ENCODE measurements at places on chromosomes 5 and 9.

- no peak for DNase-seq
These were observed 243.5 kb downstream of the MAT2B start for GRCh38 chr5:163748934-163749333.

DNA sequence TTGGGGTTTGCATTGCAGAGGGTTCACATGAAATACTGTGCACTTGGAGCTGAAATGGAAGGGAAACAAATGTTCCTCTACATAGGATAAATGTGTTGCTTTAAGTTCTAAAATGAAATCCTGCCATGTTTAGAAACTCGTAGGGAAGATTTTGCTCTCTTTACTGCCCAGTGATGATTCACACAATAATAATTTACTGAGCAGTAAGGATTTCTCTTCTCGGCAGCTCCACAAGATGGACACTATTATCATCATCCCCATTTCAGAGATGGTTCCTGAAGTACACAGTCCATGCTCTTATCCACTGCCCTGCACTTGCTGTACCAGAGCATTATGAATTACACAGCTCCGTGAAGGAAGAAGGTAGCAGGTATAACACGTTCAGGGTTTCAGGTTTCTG lies 4.1 kb downstream of the HACD4 start:
- DNase-seq, result no peak

- no peak for DNase-seq
These were observed 43.2 kb downstream of the PTGES start for GRCh38 chr9:129709438-129710168.

DNA sequence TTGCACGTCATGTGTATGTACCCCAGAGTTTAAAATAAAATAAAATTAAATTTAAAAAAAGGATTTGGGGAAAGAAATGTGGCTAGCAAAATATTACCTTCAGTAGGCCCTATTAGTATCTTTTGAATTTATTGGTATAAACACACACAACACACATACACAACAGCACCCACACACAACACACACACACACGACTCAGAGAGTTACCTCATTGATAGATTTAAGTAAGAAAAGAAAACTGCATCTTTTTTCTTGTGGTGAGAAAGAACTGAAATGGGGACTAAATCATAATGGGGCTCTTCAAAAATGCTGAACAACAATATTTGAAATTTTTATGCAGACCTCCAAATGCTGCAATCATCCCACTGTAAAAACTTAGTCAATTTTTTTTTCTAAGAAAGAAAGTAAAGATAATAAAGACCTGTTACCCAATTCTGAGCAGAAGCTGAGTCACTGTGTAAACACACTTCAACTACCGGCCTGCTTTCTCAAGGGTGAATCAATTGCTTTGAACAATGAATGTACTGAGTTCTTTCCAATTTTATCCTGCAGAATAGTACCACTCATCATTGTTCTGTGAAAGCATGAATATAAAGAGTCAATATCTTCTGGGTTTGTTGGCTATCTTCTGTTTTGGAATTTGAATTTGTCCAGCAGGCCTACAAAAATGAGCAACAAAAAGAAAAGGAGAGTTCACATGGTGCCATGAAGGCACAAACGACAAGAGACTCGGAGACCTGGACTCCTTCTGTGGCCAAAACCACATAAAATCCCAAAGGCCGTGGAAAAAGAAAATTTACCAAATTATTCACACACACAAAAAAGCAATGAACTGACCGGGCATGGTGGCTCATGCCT lies 57.9 kb upstream of the CCNG1 start:
- DNase-seq, result no peak

GRCh38 chr5:127367946-127368465 lies 77.4 kb downstream of the MEGF10 start:
- DNase-seq, result no peak

GRCh38 chr9:124228516-124228915 lies 29.2 kb upstream of the NEK6 start:
- DNase-seq, result no peak

GRCh38 chr5:91269198-91269597 lies 113.9 kb downstream of the ARRDC3 start:
- no peak for DNase-seq

- no peak for DNase-seq
These were observed 12.6 kb upstream of the FYB1 start for GRCh38 chr5:39231705-39232525.

DNA sequence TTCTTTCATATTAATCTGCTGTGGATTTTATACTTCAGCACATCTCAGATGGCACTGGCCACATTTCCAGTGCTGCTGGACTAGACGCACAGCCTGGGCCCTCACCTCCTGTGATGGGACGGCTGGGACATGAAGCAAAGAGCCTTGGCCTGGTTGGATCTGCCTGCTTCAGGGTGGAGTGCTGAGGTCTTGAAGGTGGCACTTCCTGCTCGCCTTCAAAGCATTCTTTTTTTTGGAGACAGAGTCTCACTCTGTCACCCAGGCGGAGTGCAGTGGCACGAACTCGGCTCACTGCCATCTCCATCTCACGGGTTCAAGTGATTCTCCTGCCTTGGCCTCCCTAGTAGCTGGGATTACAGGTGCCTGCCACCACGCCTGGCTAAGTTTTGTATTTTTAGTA lies 73.1 kb downstream of the RAPGEF1 start:
- DNase-seq, result no peak

- no peak for DNase-seq
These were observed 460.7 kb downstream of the ZNF608 start for GRCh38 chr5:124285733-124286132.

DNA sequence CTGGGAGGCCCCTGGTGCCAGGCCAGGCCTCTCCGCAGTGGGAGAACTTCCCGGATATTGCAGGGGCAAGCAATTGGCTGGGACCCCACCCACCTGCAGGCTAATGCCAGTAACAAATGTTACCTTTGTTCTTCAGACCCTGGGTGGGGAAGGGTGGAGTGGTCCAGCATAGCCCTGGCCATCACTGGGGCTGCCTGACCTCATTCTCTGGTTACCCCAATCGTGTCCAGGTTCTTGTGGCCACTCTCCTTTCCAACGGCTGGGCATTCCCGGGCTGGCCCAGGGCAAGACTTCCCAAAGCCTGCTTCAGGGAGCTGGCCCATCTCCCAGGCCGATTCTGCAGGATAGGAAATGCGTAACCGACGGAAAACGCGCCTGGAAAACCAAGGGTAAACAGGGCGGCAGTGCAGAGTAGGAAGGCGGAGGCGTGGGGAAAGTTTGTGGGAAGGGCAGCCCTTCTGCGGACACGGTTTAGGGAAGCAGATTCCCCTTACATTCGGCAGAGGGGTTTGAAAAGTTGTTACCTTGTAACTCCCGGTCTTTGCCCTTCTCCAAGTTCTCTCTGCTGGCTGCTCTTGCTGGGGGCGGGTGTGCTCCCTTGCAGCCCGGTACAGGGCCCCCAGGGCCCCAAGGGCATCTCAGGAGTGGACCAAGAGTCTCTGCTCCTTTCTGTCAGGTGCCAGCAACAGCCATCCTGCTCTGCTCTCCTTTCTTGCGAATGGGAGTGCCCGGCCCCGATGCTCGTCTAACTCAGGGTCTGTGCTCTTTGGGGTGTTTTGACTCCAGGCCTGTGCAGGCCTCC lies 3.5 kb downstream of the NRARP start:
- no peak for DNase-seq

GRCh38 chr9:7439355-7439995 lies 360.1 kb downstream of the DMAC1 start:
- DNase-seq, result no peak

DNA sequence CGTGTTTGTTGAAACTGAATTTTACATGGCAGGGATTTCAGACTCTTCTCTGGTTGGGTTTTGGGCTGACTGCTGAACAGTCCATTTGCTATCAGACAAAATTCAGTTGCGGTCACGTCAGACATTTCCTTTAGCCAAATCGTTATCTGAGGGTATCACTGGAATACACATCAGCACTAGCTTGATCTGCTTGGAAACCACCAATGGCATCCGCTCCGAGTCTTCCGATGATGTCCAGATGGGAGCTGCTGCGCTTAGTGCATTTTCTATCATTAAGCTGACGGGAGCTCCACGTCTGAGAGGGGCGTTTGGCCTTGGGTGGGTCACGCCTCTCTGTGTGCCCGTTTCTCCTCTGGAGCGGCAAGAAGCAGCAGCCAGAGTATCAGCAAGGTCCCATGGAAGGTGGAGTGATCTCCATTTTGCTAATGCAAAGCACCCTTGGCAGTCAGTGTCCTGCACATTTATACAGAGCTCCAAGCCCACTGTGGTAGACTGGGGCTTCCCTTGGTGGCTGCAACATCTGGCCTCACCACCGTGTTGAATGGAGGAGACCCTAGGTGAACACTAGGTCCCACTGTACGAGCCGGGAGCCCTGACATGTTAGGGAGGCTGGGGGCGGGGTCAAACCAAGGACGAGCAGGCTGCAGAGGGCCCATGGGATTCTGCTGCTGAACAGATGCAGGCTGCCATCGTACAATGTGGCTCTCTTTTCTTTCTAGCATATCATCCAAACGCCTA lies 134.6 kb upstream of the PHYKPL start:
- DNase-seq, result no peak

- no peak for DNase-seq
These were observed 12.2 kb downstream of the ABCA1 start for GRCh38 chr9:104915753-104916152.

GRCh38 chr9:135718616-135719015 lies 16.6 kb downstream of the KCNT1 start:
- no peak for DNase-seq

DNA sequence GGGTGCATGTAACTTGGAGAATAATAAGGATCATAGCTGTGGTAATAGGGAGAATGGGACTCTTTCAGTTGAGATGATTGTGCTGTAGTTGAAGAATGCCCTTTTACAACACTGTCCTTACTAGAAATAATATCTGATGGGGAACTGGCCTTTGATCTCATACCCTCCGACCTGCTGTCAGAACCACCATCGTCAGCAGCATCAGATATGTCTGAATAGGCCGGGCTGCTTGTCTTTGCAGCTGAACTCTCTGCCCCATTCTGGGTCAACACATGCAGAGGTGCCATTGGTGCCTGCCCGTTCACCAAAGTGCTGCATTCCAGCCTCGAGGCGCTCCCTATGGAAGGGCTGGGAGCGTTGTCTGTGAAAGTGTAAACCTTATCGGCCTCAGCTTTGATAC lies 99.1 kb downstream of the ZNF608 start:
- DNase-seq, result no peak

- no peak for DNase-seq
These were observed 41.8 kb downstream of the FBXO10 start for GRCh38 chr9:37534412-37534811.

- DNase-seq, result no peak
These were observed 10.3 kb upstream of the ABL1 start for GRCh38 chr9:130824643-130825350.

DNA sequence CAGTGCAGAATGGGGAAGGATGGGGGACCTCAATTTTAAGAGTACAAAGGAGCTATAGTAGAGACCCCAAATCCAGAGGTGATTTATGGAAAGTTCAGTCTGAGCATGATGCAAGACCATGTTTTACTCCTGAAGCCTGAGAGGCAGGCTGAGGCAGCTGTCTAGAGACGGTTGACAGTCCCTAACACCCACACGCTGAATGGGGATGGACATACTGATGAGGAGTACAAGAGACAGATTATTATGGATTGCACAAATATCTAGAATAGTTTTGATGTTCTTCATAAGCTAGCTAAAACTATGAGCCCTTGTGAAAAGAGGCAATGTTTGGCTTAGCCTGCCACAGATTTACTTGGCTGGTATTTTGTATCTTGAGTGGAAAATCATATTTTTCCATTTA lies 64.5 kb downstream of the PRR16 start:
- DNase-seq, result no peak

DNA sequence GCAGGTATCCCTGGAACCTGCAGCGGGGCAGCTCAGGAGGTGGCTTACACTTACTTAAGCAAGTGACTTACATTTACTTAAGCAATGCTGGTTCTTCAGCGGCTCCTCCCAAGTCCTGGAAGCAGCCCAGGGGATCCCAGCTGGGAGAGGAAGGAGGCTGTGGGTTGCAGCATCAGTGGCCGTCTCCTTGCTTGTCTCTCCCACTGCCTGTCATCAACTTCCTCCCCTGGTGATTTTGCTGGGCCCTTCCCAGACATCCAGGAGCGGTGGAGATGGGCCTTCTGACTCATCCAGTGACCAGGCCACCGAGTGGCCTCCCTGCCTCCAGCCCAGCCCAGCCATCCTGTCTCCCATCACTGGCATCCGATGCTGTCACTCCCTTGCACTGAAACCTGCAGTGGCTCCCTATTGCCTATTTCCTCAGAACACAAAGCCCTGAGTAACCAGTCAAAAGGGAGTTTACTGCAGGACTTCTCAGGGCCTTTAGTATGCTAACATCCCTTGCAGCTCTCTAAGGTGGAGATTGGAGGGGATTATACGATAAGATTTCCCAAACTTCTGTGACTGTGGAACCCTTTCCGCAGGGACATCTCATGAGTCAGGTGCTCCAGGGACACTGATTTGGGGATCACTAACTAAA lies 155.9 kb upstream of the PHYKPL start:
- DNase-seq, result no peak

- no peak for DNase-seq
These were observed 42.3 kb upstream of the DMAC1 start for GRCh38 chr9:7841831-7842230.

GRCh38 chr5:156201788-156202403 lies 125.1 kb upstream of the SGCD start:
- DNase-seq, result no peak

DNA sequence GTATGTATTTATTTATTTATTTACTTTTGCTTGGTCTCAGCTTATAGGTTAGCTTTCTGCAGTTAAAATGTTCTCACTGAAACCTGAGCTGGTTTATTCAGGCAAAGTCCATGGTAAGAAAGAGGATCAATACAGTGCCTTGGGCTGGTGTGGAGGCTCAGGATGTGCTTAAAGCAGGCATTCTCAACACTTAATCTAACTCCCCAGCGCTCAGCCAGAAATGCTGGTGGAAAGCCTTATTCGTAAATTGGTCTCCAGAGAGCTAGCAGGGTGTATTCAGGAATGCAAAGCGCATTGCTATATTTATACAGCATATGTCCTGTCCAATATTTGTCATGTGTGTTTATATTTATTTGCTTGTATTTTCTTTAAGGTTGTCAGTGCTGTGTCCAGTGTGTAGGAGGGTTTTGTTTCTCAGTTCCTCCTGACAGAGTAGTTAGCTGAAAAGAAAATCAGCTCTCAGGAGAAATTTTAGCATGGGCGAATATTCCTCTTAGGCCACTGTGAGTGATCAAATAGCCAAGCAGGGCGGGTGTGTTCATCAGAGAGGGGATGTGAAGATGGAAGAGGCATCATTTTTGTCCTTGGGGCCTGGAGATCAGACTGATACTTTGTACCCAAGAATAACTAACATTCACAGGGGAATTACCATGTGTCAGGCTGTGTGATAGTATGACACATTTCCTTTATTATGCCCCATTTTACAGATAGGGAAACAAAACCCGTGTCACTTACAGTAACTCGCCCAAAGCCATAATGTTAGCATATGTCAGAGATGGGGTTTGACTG lies 65.8 kb downstream of the DOCK2 start:
- DNase-seq, result no peak

DNA sequence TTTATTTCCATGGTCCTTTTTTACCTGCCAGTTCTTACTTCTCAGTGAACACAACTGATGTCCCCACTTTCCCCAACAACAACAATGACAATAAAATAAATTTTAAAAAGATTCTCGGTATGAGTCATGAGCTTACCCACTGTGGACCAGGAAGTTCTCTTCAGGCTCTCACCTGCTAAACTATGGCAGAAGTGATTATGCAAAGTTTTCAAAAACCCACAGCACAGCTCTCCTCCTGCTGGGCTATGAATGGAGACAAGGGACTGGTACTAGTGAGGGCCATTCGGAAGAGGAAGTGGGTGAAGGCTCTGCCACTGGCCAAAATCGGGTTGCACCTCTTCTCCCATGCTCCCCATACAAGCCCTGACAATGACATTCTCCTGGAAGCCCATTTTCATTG lies 429.4 kb downstream of the PIK3R1 start:
- no peak for DNase-seq

All from activated CD4-positive, CD25-positive, alpha-beta regulatory T cell treated with anti-CD3 and anti-CD28 coated beads, Interleukin-2, amount 50 U/mL, for 16 hours (primary cell).